ENCODE measurements at places on chromosomes 6 and 20. TPM values are rescaled to one million over a fixed set of nuclear protein-coding genes. Genes with fewer than 3 reads are reported as not detected.

BIRC7 gene
- total RNA-seq: not detected

BTN1A1 gene
- total RNA-seq: not detected

AGER gene
- not detected for total RNA-seq

TRIM40 gene
- total RNA-seq: not detected

RIN2 gene
- 48.9 TPM for total RNA-seq

PTCHD4 gene
- total RNA-seq: 5.9 TPM

PRELID3B gene
- total RNA-seq: 65.9 TPM

CST4 gene
- total RNA-seq: not detected

CCR6 gene
- not detected for total RNA-seq

KIAA1755 gene
- 0.65 TPM for total RNA-seq

SLC22A16 gene
- not detected for total RNA-seq

ZNF831 gene
- total RNA-seq: not detected

TAPBP gene
- total RNA-seq: 119 TPM

IP6K3 gene
- total RNA-seq: 1.1 TPM

AKIRIN2 gene
- 17.2 TPM for total RNA-seq

THEMIS gene
- not detected for total RNA-seq

ZC2HC1B gene
- total RNA-seq: not detected

MPC1 gene
- 24.6 TPM for total RNA-seq

All from smooth muscle cell of the umbilical artery (primary cell).